Activated naive CD8-positive, alpha-beta T cell treated with anti-CD3 and anti-CD28 coated beads for 36 hours (primary cell): ENCODE measurements at places on chromosomes 3 and 15. TPM values are rescaled to one million over a fixed set of nuclear protein-coding genes. Genes with fewer than 3 reads are reported as not detected.

DNA sequence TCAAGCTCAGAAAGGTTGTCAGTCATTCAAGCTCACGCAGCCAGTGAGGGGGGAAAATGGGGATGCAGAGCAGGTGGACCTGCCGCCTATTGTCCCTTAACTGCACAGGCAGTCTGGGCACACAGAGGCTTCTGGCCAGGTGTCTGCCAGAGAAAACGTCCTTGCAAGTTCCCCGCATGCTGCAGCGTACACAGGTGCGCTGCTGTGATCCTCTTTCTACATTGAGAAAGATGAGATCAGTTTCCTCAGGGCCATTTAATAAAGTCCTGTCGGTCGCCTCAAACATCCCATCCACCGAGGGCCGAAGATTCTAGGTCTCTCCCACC is 445 bp upstream of the TSEN2 start:
- no peak for DNase-seq

DNA sequence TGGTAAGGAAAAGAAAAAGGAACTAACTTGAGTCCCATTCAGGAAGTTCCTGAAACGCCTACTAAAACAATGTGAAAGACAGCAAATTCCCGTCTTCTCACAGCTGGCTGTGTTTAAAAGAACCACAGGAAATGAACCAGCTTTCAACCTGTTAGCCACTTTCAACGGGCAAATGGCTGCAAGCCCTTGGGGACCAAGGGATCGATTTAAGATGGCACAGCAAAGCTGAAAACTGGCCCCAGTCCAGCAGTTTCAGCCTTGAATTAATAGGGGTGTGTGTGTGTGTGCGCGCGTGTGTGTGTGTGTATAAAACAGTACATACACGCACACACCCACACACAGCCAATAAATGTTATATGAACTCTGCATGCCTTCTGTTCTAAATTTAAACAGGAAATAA is 168.7 kb upstream of the TMCO5A start:
- no peak for DNase-seq

- DNase-seq = peak; percentile 57
Measured at GRCh38 chr15:40743921-40744814, 10.9 kb downstream of the RMDN3 start.

GRCh38 chr15:31444844-31445243 is 118.2 kb downstream of the KLF13 start:
- no peak for DNase-seq

DNA sequence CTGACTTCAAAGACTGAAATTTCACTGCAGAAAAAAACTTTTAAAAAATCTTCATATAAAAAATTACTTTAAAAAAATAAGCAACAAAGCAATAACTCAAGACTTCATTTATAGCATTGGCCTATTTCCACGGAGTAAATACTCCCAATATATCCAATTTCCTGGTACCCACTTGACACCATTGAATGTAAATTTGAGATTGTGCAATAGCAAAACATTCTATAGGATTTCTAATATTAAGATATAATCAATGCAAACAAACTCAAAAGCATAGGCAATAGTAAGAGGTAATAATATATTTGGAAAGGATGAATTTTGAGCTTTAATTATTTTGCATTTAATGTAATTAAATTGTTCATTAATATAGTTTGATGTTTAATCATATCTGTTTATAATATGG is 148.0 kb upstream of the CNTN6 start:
- DNase-seq = no peak

GRCh38 chr15:67025719-67026609 is 39.4 kb upstream of the SMAD3 start:
- no peak for DNase-seq

DNA sequence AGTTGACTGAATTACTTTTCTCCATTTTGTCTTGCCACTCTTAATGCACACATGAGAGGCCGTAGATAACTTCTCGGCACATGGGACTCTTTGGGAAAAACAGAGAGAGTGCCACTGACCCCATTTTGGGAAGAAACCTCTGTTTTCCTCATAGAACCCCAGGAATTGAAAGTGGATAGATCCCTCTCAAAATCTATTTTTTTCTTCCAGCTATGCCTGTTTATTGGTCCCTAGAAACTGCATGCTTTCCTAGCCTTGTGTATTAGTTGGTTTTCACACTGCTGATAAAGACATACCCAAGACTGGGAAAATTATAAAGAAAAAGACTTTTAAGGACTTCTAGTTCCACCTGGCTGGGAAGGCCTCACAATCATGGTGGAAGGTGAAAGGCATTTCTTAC is 23.7 kb upstream of the TMEM45A start:
- DNase-seq = no peak

DNA sequence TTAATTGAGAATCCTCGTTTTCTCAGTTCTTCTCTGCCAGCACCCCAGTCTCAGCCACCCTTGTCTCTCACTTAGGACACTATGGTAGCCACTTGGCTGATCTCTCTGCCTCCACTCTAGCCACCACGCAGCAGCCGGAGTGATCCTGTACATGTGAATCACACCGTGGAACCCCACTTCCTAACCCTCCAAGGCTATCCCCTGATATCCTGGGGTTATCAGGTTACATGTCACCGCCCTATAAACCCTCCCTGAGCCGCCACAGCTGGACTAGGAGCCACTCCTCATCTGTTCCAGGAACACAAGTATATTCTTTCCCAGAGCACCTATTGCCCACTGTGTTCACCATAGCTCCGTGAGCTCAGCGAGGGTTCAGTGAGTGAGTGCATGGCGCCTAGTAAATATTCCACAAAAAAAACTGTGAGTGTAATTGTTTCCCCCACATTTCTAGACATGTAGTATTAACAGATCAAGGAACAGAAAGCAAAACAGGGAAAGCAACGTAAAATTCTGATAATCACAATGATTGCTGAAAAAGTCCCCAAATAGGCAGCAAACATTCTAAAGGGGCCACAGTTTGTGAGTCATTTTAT is 661 bp upstream of the PARP14 start:
- peak; percentile 26 for DNase-seq

- DNase-seq = peak; percentile 55
Measured at GRCh38 chr15:29821416-29822099, 710 bp downstream of the TJP1 start.

DNA sequence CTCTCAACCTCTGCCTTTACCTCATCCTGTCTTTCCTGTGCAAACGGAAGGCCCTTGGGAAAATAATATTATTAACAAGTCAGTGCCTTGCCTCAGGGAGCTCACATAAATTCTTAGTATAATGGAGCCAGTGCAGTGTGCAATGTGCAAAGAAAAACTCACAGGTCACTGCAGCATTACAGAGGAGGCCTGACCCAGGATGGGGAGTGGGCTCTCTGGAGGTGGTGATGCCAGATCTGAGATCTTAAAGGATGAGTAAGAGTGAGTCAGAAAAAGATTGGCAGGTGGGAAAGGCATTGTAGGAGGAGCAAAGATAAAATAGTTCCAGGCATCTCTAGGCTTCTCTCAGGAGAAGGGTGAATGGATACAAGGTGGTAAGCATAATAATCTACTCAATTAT is 185.6 kb upstream of the ADAMTS9 start:
- no peak for DNase-seq

DNA sequence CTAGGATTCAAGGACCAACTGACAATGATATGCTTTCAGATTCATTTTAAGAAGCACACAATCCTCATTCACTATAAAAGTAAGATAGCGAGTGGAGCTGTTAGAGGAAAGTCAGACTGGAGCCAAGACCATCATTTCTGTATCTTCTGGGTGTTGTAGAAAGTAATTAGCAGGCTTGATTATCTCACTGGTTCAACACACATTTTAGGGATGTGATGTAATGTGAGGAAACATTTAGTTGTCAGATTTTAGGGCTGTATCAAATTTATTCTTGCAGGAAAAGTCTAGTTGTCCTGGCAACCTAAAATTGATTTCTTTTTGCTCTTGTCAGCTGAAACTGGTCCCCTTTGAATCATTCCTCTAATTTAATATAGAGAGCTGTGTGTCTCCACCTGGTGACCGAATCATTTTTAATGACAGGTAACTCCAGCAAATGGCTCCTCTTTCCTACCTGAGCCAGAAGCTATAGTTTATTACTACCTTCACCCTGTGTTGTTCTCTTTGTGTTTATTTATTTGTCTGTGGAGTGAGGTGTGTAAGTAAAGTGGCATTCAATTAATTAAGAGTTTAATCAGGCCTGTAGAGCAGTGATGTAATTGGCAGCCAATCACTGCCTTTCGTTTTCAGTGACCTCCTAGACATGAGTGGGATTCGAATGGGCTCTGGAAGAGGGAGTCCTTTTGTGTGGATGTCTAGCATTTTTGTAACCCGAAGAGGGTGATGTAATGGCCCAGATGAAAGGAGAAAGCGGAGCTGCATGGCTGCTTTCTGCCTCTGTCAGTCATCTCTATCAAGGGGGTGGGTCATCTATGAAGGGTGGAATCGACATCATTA is 125.8 kb downstream of the LPP start:
- no peak for DNase-seq

DNA sequence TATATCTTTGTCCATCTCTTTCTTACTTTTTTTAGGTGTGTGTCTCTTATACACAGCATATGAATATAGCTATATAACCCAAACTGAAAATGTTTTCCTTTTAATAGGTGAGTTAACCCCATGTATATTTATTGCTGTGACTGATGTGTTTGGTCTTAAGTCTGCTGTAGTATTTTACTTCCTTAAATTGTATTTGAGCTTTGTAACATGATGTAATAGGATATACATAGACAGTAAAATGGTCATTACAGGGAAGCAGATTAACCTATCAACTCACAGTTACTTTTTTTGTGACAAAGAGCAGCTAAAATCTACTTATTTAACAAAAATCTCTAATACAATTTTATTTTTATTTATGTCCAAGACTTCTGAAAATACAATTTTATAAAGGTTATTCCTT is 51.8 kb upstream of the CDAN1 start:
- DNase-seq = no peak

GRCh38 chr3:80190051-80190450 is 422.3 kb upstream of the ROBO1 start:
- DNase-seq = no peak

- peak; percentile 57 for DNase-seq
Measured at GRCh38 chr3:13655061-13655913, 106.4 kb downstream of the FBLN2 start.

Gene IMPG2
- 0.12 TPM for total RNA-seq

Gene RSRC1
- 37.1 TPM for total RNA-seq

Gene CYP1A2
- total RNA-seq = not detected

Gene CLRN1
- total RNA-seq = not detected

Gene A4GNT
- not detected for total RNA-seq

Gene ROBO2
- not detected for total RNA-seq

Gene CFAP91
- 0.47 TPM for total RNA-seq

Gene ABI3BP
- 0.12 TPM for total RNA-seq
